NCI-H1105 (cell line): ENCODE measurements at places on chromosomes 2 and 18.

DNA sequence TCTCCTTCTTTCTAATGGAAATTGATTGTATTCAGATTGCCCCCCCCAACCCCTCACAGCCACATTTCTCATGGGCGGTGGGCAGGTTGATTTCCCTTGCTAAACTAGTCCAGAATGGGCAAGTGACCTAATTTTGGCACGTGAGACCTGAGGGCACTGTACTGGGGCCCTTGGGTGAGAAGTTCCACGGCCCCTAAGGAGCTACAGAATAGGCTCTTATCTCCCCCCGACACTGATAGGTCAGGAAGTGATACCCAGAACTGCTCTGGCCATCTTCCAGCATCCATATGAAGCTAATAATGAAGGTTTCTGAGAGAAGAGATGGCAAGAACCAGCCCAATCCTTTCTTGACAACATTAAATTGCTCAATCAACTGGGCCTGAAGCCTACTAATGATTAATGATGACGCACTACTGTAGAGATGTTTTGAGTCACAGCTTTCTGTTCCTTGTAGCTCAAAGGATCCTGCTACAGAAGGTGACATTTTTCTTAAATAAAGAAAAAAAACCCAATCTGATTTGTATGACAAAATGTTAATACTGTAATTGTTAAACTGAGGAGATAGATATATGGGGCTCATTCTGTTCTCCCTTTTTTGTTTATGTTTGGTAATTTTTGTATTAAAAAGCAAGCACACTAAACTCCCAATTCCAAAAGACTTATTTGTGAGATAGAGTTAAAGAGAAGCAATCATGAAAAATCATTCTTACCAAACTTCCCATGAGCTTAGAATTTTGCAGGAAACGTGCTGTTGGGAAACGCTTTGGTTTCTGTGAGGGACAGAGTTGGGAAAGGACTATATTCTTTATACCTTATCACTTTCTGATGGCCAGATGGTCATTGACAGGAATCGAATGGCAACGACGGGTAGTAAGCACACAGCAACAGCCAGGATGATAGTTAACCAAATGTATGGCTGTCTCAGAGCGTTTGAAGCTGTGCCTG is 28.2 kb upstream of the NARS1 start:
- no peak for DNase-seq

DNA sequence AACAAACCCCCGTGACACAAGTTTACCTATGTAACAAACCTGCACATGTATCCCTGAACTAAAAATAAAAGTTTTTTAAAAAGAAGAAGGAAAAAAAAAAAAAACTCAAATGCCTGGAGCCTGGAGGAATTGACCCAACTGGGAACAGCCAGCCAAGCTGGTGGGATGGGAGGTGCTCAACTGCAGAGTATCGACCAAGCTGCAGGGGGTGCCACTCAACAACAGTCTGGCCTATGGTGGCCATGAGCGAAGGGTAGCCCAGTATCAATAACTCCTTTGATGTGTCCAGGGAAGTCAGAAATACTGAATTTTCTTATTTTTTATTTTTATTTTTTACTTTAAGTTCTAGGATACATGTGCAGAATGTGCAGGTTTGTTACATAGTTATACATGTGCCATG is 310.3 kb upstream of the DLGAP1 start:
- DNase-seq = no peak

GRCh38 chr2:211035548-211036185 is 479.3 kb downstream of the CPS1 start:
- no peak for DNase-seq

- DNase-seq = no peak
These were observed 206.8 kb upstream of the FBXO11 start for GRCh38 chr2:48112911-48113680.
